ENCODE measurements at places on chromosomes 7 and 10.
A peak's percentile ranks its signal among the peaks of the same experiment; 100 is the strongest.

GRCh38 chr7:117262546-117262945 is 60.3 kb downstream of the WNT2 start:
- no peak for DNase-seq

GRCh38 chr7:117249696-117250095 is 73.2 kb downstream of the WNT2 start:
- no peak for DNase-seq

DNA sequence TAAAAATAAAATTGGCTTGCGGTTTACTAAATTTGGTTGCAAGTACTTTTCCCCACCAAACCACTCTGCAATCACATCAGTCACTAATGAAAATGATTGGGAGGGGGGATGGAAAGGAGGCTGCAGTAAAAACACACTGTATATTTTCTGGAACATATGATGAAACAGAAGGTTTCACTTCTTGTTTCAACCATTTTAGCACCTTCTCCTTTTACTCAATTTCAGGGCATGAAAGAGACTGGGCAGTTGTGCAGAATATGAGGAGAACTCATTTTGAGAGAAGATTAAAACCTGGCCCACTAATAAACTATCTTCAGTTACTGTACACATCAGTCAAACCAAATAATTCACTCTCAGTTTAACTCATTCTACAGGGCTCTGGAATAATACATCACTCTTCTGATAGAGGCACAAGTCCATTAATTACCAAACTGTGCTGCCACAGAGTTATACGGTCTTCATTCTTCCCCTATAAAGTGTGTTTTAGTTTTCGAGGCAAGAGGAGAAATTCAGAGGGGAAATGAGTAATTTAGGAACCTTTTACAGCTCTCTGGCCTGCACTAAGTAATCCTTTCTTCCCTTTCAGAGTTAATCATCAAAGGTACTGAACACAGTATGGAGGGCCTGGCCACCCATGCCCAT is 25.5 kb downstream of the JAZF1 start:
- DNase-seq: no peak

- no peak for DNase-seq
Measured at GRCh38 chr7:141696348-141696747, 5.6 kb downstream of the DENND11 start.

DNA sequence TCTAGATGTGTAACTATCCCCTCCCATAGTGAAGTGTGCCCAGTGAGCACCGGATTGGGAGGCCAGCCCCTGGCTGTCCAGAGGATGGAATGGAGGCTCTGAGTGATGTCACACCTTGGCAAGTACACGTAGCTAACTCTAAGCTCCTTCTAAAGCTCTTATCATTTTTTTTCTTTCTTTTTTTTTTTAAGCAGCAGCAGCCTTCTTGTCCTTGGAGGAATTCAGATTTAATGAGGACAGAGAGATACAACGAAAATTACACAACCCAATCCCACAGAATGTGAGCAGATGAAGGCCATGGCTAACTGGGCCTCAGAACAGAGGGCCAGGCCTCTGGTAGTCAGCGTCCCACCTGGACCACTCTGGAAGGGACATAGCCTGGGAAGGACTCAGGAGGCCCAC is 11.3 kb downstream of the TNS3 start:
- DNase-seq: no peak

- no peak for DNase-seq
Measured at GRCh38 chr7:150346922-150347321, 5.5 kb upstream of the RARRES2 start.

- peak; percentile 95 for DNase-seq
Measured at GRCh38 chr7:100467638-100468373, 3.7 kb upstream of the SPACDR start.

GRCh38 chr7:17339139-17339538 is 40.7 kb downstream of the AHR start:
- DNase-seq: no peak

GRCh38 chr7:52146871-52147634 is 830.4 kb upstream of the COBL start:
- DNase-seq: no peak

GRCh38 chr10:5293691-5294550 is 70.8 kb upstream of the UCN3 start:
- no peak for DNase-seq

GRCh38 chr10:5658871-5659618 is 7.3 kb downstream of the ASB13 start:
- no peak for DNase-seq

- DNase-seq: no peak
Measured at GRCh38 chr10:72485701-72486100, 131.0 kb upstream of the DNAJB12 start.

Measured in hippocampal formation (tissue), 2 donors.